Stimulated activated CD8-positive, alpha-beta memory T cell treated with anti-CD3 and anti-CD28 coated beads, Interleukin-15, amount 100 ng/mL, for 1 hour (primary cell): ENCODE measurements at places on chromosomes 2 and 18.

GRCh38 chr2:50221106-50221505, 810.8 kb downstream of the NRXN1 start:
- DNase-seq = no peak

GRCh38 chr2:217714287-217714751, 288.5 kb downstream of the TNS1 start:
- DNase-seq = no peak

- no peak for DNase-seq
Observed at GRCh38 chr2:36698993-36699392, 2.5 kb downstream of the VIT start.

DNA sequence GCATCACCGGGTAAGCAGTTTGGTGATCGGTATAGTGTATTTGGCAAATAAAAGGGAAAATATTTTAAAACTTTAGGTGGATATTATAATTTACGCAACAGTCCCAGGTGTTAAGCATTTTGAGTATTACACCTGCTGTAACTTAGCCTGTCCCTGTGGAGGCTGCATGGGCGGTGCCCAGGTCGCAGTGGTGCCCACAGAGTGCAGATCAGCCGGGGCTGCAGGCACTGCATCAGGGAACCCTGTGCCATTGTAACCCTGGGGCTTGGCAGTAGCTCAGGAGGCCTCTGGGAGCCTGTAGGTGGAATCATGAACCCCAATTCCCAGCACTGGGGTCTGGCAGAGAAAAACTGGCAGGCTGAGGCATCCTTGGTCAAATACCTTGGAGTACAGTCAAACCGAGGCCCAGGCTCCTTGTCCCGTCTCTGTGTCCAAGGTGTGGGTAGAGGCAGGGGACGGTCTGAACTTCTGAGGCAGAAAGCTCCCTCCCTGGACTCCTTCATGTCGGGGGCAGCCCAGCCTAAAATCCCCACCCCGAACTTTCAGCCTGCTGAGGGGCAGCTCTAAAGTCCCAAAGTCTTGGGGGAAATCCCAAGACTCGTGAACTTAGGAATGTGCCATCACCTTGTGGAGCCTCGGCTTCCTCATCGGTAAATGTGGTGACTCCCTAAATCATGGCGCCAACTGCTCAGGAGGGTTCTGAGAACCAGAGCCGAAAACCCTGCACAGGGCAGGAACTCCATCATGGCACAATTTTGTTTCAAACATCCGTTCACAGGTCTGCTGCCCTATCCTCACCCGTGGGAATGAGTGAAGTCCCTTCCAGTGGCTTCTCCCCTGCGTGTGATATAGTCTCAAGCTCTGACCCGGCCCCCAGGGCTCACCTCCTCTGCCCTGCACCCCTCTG, 85.7 kb downstream of the INHBB start:
- no peak for DNase-seq

GRCh38 chr2:24435391-24436316, 55.4 kb upstream of the NCOA1 start:
- no peak for DNase-seq

- no peak for DNase-seq
Observed at GRCh38 chr2:19754907-19755306, 146.9 kb downstream of the TTC32 start.

GRCh38 chr2:65353046-65353445, 79.4 kb downstream of the SPRED2 start:
- DNase-seq = no peak

DNA sequence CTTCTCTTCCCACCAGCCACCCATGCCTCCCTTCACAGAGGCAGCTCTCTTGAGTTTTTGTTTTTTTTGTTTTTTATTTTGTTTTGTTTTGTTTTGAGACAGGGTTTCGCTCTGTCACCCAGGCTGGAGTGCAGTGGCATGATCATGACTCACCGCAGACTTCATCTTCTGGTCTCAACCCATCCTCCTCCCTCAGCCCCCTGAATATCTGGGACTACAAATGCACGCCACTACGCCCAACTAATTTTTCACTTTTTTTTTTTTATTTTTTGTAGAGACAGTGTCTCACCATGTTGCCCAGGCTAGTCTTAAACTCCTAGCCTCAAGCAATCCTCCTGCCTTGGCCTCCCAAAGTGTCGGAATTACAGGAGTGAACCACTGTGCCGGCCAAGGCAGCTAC, 161.4 kb downstream of the TRABD2A start:
- no peak for DNase-seq

DNA sequence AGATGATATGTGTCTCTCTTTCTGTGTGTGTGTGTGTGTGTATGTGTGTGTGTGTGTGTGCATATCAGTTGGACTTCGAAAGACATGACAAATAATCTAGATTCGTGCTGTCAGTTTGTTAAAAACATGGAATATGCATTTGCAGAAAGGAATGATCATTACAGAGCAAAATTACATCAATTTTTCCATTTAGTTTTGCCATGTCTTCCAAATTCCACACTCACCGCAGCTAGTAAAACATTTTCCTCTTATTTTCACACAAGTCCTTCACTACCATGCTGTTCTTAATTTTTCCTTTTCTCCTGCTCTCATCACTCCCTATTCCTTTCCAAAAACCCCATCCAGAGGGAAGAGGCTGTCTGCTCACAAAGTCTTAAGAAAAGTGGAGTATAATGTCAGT, 1191.4 kb upstream of the SLC39A10 start:
- DNase-seq = no peak

DNA sequence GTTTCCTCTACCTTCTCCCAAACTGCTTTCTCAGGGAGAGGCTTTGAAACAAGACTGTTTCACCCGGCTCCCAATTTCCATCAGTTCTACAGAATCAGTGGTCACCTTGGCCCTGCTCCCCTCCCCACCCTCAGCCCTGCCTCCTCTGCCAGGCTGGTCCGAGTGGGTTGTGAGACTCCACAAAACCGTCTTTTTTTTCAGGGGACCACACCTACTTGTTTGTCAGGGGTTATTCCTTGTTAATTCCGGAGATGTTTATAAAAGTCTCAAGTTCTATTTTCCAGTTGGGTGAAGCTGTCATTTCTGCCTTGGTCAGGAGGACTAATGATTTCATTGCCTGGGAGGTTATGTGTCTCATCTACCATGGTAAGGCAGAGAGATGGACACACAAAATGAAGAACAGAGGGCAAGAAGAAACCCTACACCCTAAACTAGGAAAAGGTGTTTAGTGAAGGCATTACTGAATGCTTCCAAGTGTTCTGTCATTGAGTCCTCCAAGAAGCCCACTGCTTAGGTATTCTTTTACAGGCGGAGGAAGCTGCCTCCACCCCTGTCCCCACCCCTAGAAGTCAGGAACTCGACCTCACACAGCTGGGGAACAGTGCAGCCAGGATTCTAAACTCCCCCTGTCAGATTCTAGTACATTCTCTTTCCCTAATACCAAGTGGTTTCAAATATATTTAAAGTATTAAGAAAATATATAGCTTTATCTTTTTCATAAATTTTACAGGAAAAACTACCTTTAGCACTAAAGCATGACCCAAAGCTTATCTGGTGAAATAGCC, 46.3 kb downstream of the COPS8 start:
- no peak for DNase-seq

DNA sequence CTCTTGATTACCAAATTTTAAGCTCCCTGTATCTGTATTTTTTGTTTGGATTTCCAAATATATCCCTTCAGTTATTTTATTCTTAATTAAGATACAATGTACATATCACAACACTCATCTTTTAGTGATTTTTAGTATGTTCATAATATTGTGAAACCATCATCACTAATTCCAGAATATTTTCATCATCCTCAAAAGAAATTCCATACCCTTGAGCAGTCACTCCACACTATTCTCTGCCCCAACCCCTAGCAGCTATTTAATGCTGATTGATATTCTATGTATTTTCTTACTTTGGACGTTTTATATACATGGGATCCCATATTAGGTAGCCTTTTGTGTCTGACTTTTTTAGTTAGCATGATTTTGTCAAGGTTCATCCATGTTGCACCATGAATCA, 127.4 kb upstream of the SLC8A1 start:
- no peak for DNase-seq

DNA sequence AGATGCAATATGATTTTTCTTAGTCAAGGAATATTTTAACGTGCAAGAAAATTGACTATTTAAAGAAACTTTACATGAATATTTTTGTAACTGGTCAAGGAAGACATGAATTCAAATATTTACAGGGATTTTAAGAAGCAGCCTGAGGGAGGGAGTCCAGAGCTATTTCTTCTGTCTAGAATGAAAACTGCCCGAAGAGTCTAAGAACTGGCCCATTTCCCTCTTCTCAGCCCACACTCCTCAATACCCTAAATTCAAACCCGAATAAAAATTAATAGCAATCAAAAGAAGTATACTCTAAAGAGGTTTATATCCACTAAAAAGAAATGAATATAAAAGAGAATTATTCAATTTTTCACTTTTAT, 6.5 kb upstream of the NDUFV2 start:
- no peak for DNase-seq

GRCh38 chr2:133204421-133204820, 363.8 kb downstream of the NCKAP5 start:
- DNase-seq = no peak

DNA sequence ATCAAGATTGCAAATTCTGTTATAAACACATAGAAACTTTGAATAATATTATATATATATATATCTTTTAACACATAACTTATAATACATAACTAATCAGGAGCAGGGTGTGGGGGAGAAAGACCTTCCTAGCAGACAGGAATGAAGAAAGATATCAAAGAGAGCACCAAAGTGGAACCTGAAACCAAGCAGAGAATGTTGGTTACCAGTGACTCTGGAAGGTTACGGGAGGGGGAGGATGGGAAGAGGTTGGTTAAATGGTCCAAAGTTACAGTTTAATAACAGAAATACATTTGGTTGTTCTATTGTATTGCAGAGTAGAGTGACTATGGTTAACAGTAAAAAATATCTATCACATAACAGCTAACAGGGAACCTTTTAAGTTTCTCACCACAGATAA, 366.7 kb downstream of the LRRTM4 start:
- DNase-seq = no peak

DNA sequence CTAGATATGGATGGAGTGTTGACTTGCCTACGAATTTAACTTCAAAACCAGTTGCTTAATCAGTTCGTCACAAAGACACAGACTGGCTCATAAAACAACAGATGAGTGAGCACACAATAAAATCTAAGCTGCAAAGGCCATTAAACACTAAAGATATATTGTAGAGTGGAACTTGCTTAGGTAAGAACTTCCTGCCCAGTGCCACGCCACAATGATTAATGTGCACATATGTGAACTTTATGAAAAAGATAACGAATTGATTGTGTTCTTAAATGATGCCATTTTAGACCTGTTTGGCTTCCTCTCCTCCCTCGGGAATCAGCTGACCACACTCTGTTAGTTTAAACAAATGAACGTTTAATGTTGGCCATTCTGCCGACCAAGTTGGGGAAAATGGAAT, 2031.3 kb upstream of the CELF4 start:
- DNase-seq = no peak

DNA sequence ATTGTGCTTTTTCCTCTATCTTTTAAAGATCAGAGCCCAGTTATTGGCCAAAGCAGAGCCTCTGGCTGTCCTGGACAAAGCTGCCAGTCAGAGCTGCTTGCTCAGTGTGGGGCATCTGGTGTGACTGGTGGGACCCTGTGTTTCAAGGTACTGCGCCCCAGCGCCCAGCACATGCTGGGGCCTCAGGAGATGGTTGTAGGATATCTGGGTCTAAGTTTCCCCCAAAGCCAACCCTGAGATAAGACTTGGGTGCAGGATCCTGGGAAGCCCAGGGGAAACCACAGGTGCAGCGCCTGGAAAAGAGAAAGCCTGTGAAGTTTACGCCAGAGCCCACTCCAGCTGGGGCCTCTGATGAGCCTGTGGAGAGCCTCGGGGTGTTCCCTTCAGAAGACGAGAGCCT, 117.7 kb downstream of the RPIA start:
- no peak for DNase-seq

DNA sequence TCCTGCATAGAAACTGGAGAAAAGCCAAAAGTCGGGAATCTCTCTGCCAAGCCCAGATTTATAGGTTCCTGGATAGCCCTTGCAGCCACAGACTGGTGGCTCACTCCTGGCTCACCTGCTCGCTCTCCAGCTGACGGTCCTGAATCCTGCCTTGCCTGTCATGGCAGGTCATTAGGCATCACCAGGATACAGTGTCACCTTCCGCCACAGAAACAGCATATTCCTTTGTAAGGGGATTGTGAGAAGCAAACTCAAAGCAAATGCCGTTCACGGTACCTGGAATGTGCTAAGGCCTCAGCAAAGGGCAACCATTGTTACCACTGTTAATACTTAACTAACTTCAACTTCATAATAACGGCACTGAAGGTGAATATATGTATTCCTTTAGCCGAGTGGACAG, 57.1 kb upstream of the GPR45 start:
- no peak for DNase-seq

- DNase-seq = no peak
Observed at GRCh38 chr2:152606081-152606480, 111.2 kb downstream of the PRPF40A start.

DNA sequence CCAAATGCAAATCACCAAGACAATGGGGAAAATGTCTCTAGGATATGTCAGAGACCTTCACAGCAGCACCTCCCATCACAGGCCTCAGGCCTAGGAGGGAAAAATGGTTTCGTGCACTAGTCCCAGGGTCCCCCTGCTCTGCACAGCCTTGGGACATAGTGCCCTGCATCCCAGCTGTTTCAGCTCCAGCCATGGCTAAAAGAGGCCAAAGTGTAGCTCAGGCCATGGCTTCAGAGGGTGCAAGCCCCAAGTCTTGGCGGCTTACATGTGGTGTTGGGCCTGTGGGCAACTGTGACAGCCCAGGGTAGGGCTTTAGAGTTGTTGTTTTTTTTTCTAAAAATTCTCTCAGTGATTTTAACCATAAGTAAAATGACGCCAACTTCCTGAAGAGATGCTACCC, 25.5 kb upstream of the SOCS6 start:
- no peak for DNase-seq

DNA sequence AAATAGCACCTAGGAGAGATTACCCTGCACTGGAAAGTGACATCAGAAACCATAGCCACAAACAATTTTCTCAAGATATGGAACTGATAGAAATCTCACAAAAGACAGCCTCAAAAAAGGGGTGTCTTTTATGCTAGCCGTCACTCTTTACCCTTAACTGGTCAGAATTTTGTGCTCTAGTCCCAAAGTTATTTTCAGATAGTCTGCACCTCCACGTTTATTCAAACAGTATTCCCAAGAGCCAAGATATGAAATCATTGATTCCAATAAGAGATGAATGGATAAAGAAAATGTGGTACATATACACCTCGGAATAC, 23.5 kb upstream of the PMAIP1 start:
- no peak for DNase-seq

DNA sequence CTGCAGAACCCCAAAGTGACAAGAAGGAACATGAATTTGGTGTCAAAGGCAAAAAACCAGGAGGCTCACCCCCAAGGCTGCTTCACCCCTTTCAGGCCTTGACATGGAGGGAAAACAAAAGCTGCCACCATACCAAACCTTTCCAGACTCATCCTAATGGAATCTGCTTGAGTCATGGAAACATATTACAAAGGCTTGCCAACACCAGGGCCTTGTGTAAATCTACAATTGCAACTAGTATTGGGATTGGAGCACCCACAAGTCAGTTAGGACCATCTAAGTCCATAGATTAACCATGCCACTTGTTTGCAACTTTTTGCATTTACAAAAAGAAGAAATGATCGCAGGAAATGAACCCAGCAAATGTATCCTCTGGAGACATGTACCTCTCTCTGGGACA, 297.6 kb downstream of the CDCA7 start:
- no peak for DNase-seq

GRCh38 chr2:135986507-135986906, 1.1 kb upstream of the DARS1 start:
- no peak for DNase-seq

GRCh38 chr2:128360711-128361110, 42.0 kb upstream of the HS6ST1 start:
- DNase-seq = no peak
